ENCODE measurements at places on chromosomes 1 and 21. TPM values are rescaled to one million over a fixed set of nuclear protein-coding genes. Genes with fewer than 3 reads are reported as not detected.

The TENT5C gene
- total RNA-seq = 20.7 TPM

DNA sequence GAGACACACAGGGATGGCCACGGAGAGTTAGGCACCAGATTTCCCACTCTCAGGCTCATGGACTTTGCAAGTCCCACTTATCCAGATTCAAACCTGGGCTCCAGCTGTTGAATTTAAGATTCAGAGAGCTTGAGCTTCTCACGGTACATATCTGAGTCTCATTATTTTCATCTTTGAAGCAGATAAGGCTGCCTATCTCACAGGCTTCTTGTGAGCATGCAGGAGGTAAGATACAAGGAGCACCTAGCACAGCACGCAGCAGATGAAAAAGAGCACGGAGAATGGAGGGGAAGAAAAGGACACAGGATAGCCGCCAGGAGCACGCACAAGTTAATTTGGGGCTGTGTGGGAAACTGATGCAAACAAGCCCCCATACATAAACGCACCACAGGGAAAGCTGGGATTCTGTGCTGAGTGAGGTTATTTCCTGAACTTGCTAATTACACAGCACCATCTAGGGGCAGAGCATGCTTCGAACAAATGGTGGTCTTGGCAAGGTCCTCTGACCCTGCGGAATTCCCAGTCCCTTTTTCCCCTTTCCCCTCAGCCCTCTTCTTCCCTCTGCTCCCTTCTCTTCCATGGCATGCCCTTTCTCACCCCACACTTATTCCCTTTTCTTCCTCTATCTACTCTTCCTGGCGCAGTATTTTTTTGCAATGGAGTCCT is 134.7 kb upstream of the VANGL1 start:
- H3K4me3 ChIP-seq = no peak overlapping the region
- H3K27ac ChIP-seq = no peak overlapping the region
- H3K27me3 ChIP-seq = peaks cover 6% of the 10 kb centered on the region
- H3K36me3 ChIP-seq = no peaks in the 10 kb centered on the region

DNA sequence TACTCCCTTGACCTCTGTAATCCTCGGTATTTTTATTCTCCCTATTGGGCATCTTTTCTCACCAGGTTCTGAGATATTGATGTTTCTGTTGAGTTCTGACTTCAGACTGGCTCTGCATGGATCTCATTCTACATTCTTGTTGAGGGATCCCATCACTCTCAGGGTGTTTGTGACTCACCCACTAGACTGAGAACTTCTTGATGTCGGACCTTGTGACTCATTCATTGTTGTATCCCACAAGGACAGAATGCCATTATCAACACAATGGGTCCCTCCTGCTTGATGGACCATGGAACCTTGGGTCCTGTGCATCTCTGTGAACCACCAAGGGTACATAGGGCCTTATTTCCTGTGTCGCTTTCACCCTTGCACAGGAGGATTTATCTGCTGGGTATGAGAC is 174.1 kb downstream of the PBX1 start:
- H3K27ac ChIP-seq = no peak overlapping the region
- H3K27me3 ChIP-seq = no peaks in the 10 kb centered on the region
- no peaks in the 10 kb centered on the region for H3K36me3 ChIP-seq
- DNase-seq = no peak
- H3K4me1 ChIP-seq = no peaks in the 10 kb centered on the region
- no peak overlapping the region for H3K4me3 ChIP-seq

DNA sequence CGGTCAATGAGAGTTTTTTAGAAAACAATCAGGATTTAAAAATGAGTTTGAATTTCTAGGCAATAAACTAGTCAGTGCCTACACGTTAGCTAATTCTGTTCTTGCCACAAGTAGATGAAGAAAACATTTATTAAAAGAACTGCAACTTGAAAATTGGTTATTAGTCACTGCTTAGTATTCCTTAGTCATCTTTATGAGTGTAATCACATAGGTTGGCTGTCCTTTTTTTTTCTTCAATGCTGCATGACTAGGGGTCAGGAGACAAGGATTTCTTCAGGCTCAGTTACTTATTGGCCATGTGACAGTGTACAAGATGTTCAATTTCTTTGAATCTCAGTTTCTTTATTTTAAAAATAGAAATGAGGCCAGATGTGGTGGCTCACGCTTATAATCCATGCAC is 17.1 kb downstream of the SOAT1 start:
- DNase-seq = no peak
- no peaks in the 10 kb centered on the region for H3K27me3 ChIP-seq
- H3K27ac ChIP-seq = no peak overlapping the region

GRCh38 chr1:67312615-67313014 is 4.9 kb downstream of the IL12RB2 start:
- DNase-seq = peak; percentile 11
- H3K4me3 ChIP-seq = no peak overlapping the region
- H3K4me1 ChIP-seq = peaks cover 57% of the 10 kb centered on the region
- H3K27me3 ChIP-seq = no peaks in the 10 kb centered on the region

DNA sequence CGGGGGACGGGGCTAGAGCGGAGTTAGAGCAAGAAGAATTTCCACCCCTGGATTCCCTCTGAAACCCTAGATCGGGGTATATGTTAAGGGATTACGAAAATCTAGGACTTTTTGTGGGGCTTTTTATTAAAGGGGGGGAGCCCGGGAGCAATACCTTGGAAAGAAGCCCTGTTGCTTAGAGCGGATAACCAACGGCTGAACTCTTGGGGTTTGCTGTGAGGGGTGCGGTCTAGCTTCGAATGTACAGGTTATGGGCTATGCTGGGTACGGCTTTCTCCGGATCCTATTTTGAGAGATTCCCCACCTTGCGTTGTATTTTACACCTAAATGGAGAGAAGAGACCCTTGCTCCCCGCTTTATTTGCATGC is 626 bp downstream of the DYRK3 start:
- H3K4me1 ChIP-seq = peaks cover 27% of the 10 kb centered on the region
- peaks cover 3% of the 10 kb centered on the region for H3K36me3 ChIP-seq
- DNase-seq = peak; percentile 30
- H3K27me3 ChIP-seq = peaks cover 17% of the 10 kb centered on the region

GRCh38 chr1:18109058-18109755 is 1.6 kb downstream of the IGSF21 start:
- H3K4me3 ChIP-seq = no peak overlapping the region
- H3K36me3 ChIP-seq = no peaks in the 10 kb centered on the region
- H3K27ac ChIP-seq = no peak overlapping the region
- peaks cover 11% of the 10 kb centered on the region for H3K4me1 ChIP-seq
